M059J (cell line): ENCODE measurements at places on chromosomes 4 and X.

GRCh38 chrX:47831788-47832187 is 4.9 kb upstream of the ZNF81 start:
- DNase-seq: peak; percentile 61

DNA sequence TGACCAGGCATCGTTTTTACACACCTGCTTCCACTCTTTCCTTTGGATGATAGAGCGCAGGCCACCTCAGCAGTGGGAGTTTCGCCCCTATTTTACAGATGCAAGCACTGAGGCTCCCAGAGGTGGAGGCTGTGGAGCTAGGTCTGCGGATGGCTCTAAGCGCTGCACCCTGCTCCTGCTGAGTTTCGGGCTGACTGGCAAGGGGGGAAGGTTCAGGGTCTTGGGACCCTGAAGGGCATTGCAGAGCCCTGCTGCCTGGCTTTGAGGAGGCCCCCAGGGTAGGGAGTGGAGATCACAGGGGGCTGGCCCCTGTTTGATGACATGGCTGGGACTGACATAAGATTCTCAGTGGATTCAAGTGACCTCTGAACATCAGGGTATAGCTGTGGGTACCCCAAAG is 62.8 kb upstream of the NKX1-1 start:
- DNase-seq: no peak

DNA sequence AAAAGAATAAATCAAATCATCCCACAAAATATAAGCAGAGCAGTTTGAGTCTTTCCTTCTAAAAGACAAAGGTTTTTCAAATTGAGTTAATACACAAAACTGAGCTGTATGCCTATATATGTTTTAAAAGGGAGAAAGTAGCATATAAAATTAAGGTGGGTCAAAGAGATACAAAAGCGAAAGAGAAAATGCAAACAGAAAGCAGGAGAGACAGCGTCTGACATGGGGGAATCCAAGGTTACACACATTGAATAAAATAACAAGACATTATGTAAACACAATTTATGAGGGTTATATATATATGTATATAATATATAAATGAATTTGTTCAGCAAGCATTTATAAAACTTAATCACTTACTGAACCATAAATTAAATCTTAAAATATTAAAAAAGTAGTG is 276.1 kb upstream of the LCORL start:
- no peak for DNase-seq

DNA sequence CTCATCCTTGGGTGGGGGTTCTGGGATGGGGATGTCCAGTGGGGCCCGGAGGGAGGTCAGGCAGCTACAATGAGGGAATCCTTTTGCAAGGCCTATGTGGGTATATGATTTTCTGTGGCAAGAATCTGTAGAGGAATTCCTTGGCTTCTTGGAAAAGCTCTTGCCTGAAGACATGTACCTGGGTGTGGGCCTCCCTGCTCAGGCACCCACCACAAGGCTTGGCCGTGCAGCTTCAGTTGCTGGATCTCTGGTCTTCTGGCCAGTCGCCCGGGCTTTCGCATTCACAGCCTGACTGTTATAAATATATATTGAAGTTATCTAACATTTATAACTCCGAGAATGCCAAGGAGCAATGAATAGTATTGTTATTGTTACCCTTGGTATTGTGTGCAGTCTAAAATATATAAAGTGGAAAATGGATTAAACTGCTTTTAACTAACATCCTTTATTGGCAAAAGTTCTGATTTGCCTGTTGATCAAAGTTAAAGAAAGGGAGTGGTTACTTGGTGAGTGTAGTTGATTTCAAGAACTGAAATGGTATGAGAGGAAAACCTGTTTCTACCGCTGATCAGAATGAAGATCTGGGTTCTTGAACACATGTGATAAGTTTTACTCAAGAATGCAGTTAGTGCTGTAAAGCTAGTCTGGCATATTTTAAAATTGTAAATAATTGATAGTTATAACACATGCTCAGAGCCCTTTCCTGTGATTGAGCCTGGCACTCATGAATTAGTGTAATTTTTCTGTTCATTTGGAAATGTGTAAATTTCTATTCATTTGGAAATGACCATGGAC is 36.0 kb downstream of the PTTG2 start:
- no peak for DNase-seq

DNA sequence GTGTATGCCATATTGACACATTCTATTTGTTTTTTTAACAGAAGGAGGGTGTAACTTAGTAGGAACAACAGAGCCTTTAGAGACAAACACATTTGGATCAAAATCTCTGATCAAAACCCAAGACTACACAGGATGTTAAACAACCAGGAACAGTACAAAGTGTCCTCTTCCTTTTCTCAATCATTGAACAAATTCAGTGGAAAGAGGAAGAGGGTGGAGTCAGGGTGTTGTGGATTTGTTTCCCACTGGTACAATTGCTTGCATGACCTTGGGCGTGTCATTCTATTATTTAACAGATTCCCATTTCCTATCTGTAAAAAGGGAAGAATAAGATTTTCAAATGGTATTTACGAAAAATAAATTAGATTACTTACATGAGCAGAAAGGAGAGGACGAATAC is 1162.8 kb upstream of the PRKX start:
- no peak for DNase-seq

DNA sequence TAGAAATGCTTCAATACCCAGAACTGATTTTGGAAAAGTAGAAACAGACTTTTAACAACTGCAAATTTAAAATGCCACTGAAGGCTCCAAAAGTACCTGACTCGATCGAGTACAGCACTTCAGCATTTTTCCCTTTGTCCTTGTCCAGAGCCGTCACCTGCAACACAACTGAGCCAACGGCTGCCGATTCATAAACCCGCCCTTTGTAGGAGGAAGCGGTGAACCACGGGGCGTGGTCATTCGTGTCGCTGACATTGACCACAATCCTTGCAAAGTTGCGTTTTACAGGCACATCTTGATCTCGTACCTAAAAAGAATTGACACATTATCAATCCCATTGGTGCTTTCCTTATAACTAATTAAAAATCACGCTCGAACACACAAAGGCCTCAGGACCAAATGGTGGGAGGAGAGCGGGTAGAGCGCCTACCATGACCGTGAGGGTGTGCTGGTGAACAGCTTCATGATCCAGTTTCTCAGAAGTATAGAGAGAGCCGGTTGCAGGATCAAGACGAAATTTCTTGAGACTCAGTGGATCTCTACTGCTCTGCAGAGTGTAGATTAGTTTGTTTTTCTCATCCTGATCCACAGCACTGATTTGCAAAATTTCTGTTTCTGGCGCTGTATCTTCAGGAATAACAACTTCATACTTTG is 72.8 kb upstream of the MTNR1A start:
- no peak for DNase-seq

DNA sequence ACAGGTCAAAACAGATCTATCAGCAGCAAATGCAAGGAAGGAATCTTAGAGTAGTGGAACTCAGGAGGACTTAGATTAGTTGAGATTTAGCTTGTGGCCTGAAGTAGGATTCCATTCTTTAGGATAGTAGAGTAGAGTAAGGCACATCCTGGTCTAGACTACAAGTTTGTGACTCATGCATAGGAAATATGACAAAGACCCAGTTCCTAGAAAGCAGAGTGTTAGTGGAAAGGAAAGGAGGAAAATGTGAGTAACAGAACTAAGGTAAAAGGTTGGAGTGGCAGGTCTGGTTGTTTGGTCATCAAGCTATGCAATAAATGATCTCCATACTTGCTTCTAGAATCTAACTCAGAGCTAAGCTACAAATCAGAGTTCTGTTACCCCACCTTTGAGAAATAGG is 595.0 kb downstream of the ACTRT1 start:
- DNase-seq: no peak

GRCh38 chrX:41419082-41419481 is 28.1 kb upstream of the NYX start:
- no peak for DNase-seq

GRCh38 chr4:47784222-47784621 is 53.6 kb downstream of the CORIN start:
- no peak for DNase-seq

- DNase-seq: peak; percentile 43
These were observed 565 bp downstream of the MOB1B start for GRCh38 chr4:70902577-70903290.

DNA sequence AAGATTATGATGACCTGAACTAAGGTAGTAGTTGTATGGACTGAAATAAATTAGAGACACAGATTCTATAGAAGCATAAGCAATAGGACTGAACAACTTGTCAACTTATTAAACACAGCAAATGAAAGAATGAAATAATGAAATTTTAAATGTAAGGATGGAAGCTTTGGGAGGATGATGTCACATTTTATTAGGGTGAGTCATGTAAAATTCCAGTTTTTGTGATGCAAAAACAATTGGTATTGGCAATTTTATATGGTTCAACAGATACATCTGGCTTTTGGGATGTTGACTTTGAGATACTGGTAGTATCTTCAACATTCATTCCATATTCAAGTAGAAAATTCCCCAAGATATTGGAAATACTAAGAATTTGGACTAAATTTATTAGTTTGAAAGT is 72.7 kb upstream of the IL15 start:
- DNase-seq: no peak

- no peak for DNase-seq
These were observed 790 bp downstream of the CLGN start for GRCh38 chr4:140426610-140427105.

DNA sequence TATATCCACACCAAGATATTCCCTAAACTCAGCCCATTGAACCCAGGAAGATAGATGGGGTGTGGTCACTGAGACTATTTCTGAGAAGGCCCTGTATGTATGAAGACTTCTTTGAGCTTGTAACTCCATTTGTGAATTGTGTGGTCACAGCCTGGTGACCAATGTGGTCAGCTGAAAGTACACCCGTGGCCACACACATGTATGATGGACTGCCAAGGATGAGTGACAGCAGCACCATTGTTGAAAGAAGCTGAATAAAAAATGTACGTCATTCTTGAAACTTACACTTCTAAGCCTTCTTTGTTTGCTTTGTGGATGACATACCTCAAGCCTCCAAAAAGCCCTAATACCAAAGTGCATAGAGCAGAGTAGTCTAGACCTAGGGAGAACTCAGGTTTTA is 581.4 kb downstream of the RAB28 start:
- no peak for DNase-seq

GRCh38 chr4:168648929-168649328 is 152.1 kb downstream of the PALLD start:
- peak; percentile 76 for DNase-seq

GRCh38 chrX:53442322-53442631 is 8.1 kb upstream of the HSD17B10 start:
- no peak for DNase-seq

DNA sequence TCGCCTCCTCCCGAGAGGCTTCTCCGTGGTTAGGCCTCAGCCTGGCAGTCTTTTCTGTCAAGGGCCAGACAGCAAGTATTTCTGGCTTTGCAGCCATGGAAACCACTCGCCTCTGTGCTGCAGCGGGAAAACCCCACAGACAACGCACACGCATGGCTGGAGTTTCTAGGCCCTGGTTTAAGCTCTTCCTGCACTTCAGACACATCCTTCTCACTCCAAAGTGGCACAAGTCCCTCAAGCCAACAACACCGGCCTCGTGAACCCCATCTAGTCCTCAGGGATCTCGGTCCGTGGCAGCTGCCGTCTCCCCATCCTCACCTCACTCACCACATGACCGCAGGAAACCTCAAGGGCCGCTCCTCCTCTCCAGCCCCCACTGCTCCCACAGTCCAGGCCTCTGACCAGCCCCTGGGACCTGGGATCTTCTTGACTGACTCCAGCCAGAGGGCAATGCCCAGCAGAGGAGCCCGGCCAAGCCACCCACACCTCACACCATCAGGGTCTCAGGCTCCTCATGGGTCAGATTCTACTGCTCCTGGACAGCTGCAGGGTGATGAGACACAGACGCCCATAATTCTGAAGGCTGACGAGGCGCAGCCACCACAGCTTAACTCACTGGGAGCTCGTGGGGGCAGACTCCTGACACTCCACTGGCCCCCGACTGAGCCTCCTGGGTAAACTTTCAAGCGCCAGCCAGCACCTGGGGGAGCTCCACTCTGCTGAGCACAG is 21.7 kb downstream of the LETM1 start:
- no peak for DNase-seq

DNA sequence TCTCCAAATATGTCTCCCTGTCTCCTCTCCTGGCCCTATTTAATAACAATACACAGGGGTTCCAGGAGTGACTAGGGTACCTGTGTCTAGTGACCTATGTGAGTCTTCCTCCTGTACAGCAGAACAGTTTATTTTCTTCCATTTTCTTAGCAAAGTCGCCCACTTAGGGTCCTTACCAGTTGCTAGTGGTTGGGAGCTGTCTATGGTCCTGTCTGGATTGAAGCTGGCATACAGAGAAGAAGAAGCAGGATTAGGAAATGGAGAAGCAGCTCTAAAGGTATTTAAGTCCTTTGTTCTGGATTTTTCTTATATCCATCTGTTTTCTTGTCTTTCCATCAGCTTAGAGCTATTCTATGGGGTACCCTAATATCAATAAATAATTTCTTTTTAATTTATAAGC is 587.1 kb upstream of the CPEB2 start:
- peak; percentile 18 for DNase-seq

DNA sequence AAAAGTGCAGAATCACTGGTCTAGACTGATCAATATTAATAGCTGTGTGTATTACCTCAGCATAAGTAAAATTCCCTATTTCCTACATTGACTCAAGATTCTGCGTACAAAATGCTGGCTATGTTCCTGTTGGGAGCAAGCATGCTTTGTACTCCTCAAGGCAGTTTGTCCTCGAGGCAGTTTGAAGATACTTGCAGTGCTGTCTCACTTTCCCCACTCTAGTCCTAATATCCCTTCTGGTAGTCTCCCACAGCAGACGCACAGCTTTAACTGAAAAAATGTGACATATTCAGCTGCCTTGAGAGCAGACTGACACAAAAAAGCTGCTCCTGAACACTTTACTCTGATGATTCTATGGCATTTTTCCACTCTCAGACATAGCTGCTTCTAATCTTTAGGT is 12.9 kb upstream of the MAGEA10 start:
- no peak for DNase-seq

DNA sequence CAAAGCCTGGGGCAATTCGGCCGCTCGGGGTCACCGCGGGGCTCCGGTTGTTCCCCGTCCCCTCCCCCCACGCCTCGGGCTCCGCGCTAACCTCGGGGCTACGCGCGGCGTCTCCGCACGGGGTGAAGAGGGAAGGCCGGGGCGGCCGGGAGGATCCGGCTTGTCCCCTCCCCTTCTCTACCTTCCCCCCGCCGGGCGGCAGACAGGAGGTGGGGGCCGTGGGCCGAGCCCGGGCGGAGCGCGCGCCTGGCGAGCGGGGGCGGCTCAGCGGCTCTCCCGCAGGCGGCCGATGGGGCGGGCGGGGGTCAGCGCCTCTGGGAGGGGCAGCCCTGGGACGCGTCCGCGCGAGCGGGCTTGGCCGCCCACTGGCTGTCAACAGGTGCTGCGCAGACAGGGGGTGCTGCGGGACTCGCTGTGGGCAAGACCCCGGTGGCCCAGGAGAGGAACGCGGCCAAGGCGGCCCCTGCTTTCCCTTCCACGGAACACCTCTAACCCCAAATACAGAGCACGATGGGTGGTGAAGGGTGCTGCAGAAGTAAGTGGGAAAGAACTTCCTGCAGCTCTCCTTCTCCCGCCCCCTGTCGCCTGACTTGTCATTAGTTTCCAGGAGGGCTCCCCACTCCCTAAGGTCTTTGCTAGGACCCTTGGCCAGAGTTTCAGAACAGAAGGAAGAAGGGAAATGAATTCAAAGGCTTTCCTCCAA is at the start of gene PDGFC:
TSS of gene PDGFC (minus strand) at position 124 of the 703 bp plus-strand sequence. CDS start 896 bp downstream, outside the sequence.
- DNase-seq: peak; percentile 80
